ENCODE measurements at places on chromosomes 2 and 18.
A peak's percentile ranks its signal among the peaks of the same experiment; 100 is the strongest.

GRCh38 chr18:48753691-48754090, 197.1 kb downstream of the SMAD7 start:
- DNase-seq = no peak
- H3K27me3 ChIP-seq = no peaks in the 10 kb centered on the region
- H3K4me3 ChIP-seq = no peak overlapping the region
- no peak overlapping the region for H3K27ac ChIP-seq

DNA sequence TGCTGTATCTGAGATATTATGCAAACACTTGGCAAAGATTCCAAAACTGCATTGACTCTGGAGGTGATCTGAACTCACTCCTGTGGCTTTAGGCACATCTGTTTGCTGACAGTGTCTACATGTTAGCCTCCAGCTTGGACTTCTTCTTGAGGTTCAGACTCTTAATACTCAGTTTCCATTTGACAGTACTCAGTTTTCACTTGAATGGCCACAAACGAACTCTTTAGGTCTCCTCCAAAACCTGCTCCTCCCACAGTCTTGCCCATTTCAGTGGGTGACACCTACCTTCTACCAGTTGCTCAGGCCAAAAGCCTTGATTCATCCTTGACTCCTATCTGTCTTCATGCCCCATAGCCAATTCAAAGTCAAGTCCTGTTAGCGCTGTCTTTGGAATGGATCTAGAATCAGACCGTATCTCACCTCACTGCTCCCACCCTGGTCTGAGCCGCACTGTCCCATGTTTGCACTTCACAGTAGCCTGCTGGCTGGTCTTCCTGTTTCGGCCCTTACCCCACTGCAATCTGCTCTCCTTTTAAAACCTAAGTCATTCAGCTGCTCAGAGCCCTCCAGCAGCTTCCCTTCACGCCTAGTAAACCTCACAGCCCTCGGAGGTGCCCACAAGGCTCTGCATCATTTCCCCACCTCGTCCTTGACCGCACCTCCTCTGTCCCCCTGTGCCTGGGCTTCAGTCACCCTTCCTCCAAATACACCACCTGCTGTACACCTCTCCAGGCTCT, 10.5 kb downstream of the ATG16L1 start:
- no peak for DNase-seq
- peaks cover 62% of the 10 kb centered on the region for H3K36me3 ChIP-seq
- no peak overlapping the region for H3K4me3 ChIP-seq
- H3K27me3 ChIP-seq = no peaks in the 10 kb centered on the region

GRCh38 chr2:10243926-10244270, 58.8 kb upstream of the HPCAL1 start:
- H3K4me3 ChIP-seq = no peak overlapping the region
- no peaks in the 10 kb centered on the region for H3K27me3 ChIP-seq
- H3K36me3 ChIP-seq = no peaks in the 10 kb centered on the region
- H3K4me1 ChIP-seq = no peaks in the 10 kb centered on the region

DNA sequence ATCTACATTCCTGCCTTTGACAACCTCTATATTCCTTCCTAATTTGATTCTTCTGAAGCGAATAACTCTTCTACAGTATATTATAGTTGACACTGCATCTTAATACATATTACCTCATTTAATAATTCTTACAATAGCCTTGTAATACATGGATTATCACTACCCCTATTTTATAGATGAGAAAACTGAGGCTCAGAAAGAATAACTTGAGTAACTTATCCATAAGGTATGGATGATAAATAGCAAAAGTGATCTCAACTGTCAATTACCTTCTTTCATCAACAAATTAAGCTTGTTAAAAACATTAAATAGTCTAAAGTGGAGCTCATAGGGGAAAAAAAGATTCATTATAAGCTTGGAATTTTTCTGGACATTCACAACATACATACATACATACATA, 4.6 kb downstream of the VPS54 start:
- no peak overlapping the region for H3K4me3 ChIP-seq
- no peaks in the 10 kb centered on the region for H3K36me3 ChIP-seq
- H3K4me1 ChIP-seq = peaks cover 14% of the 10 kb centered on the region
- no peak overlapping the region for H3K27ac ChIP-seq

- no peak overlapping the region for H3K4me3 ChIP-seq
- no peaks in the 10 kb centered on the region for H3K36me3 ChIP-seq
- peaks cover 28% of the 10 kb centered on the region for H3K4me1 ChIP-seq
- no peak for DNase-seq
These were observed 124.1 kb upstream of the MAP3K20 start for GRCh38 chr2:172951554-172951953.

- no peak for DNase-seq
- H3K4me3 ChIP-seq = no peak overlapping the region
- H3K4me1 ChIP-seq = no peaks in the 10 kb centered on the region
- no peaks in the 10 kb centered on the region for H3K36me3 ChIP-seq
These were observed 16.4 kb downstream of the CAPN13 start for GRCh38 chr2:30790879-30791278.

DNA sequence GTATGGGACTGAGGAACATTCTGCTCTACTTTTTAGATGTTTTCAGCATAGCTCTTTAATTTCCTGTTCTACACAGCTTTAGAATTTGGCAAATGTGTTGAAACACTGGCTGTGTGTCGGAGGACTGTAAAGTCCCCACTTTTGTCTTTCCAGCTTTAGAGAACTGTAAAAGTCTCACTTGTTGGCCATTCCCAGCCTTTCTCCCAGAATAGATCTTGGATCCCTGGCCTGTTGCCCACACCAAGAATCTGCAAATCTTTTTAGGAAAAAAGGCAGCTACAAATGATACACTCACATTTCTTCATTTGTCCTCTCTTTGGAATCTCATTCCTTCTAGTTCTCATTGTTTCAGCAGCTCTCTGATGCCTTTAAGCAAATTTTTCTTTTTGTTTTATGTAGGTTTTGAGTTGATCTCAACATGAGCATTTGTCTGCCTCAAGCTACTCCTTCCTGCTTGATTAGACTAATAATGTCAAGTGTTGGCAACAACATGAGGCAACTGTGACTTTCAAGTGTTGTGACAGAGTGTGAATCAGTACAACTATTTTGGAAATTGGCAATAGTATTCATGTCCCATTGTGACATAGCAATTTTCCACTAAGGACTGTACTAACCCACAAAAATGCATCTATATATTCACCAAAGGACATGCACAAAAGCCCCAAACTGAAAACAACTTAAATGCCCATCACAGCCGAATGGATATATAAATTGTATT, 610.8 kb downstream of the EPHA4 start:
- no peak overlapping the region for H3K27ac ChIP-seq
- H3K4me3 ChIP-seq = no peak overlapping the region
- peaks cover under 1% of the 10 kb centered on the region for H3K4me1 ChIP-seq
- DNase-seq = peak; percentile 8

GRCh38 chr2:890791-891190, 59.9 kb upstream of the SNTG2 start:
- peaks cover 9% of the 10 kb centered on the region for H3K4me1 ChIP-seq
- peaks cover 8% of the 10 kb centered on the region for H3K27me3 ChIP-seq
- no peak overlapping the region for H3K27ac ChIP-seq
- no peak overlapping the region for H3K4me3 ChIP-seq
- no peaks in the 10 kb centered on the region for H3K36me3 ChIP-seq
- DNase-seq = peak; percentile 85

DNA sequence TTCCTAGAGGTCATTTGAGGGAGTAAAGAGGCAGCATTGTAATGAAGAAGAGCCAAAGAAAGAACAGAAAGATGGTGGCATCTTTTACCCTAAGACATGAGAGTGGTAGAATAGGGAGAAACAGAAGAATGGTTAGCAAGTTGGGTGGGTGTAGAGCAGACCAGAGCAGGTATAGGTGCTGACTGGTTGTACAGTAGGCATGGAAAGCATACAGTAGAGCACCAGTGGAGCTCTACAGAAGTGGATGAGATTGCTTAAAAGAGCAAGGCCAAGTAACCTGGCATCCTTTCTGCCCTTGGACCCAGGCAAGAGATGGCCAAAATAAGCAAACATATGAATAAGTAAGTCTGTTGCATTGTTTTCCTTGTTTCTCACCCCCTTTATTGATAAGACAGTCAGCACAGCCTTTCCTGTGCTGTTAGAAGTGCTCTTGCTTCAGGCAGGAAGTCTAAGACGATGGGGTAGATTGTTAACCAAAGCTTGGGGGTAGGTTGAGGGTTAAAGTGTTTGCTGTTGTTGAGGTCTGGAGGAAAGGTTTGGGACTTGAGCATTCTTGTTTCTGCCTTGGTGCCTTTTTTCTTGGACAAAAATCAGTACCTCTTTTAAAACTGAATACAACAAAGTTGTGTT, 76.9 kb downstream of the DIS3L2 start:
- H3K4me1 ChIP-seq = 0 out of 2 replicates have a peak, but pooled peaks cover 6% of the 10 kb centered on the region
- no peak overlapping the region for H3K27ac ChIP-seq
- no peak for DNase-seq
- no peak overlapping the region for H3K4me3 ChIP-seq
- H3K36me3 ChIP-seq = no peaks in the 10 kb centered on the region

GRCh38 chr2:12884713-12885282, 168.1 kb downstream of the TRIB2 start:
- H3K27me3 ChIP-seq = no peaks in the 10 kb centered on the region
- no peaks in the 10 kb centered on the region for H3K36me3 ChIP-seq
- peaks cover 25% of the 10 kb centered on the region for H3K4me1 ChIP-seq
- no peak overlapping the region for H3K4me3 ChIP-seq
- peak overlapping the region; percentile 70 for H3K27ac ChIP-seq

DNA sequence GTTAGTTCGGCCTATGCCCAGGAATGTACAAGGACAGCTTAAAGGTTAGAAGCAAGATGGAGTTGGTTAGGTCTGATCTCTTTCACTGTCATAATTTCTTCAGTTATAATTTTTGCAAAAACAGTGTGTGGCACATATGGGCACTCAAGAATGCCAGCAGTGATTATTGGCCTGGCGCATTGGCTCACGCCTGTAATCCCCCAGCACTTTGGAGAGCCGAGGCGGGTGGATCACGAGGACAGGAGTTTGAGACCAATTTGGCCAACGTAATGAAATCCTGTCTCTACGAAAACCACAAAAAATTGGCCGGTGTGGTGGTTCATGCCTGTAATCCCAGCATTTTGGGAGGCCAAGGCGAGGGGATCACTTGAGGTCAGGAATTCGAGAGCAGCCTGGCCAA, 75.7 kb upstream of the MSH2 start:
- H3K4me3 ChIP-seq = no peak overlapping the region
- no peaks in the 10 kb centered on the region for H3K27me3 ChIP-seq
- H3K36me3 ChIP-seq = no peaks in the 10 kb centered on the region
- DNase-seq = no peak

- no peak overlapping the region for H3K4me3 ChIP-seq
- no peak overlapping the region for H3K27ac ChIP-seq
- DNase-seq = no peak
- no peaks in the 10 kb centered on the region for H3K27me3 ChIP-seq
- H3K4me1 ChIP-seq = no peaks in the 10 kb centered on the region
These were observed 119.5 kb upstream of the ZBTB14 start for GRCh38 chr18:5415031-5415430.

- H3K27ac ChIP-seq = no peak overlapping the region
- no peaks in the 10 kb centered on the region for H3K36me3 ChIP-seq
- no peaks in the 10 kb centered on the region for H3K4me1 ChIP-seq
- 0 out of 2 replicates have a peak, but pooled peaks cover 6% of the 10 kb centered on the region for H3K27me3 ChIP-seq
These were observed 108.2 kb downstream of the RTP5 start for GRCh38 chr2:241977557-241978300.

DNA sequence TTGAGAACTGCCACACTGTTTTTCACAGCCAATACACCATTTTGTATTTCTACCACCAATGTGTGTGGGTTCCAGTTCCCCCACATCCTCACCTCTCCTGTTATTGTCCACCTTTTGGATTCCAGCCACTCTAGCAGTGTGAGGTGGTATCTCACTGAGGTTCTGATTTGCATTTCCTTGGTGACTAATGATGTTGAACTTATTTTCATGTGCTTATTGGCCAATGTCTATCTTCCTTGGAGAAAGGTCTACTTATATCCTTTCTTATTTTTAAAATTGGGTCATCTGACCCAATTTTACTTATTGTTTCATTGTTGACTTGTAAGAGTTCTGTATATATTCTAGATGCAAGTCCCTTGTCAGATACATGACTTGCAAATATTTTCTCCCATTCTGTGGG, 9.1 kb upstream of the HPCAL1 start:
- no peaks in the 10 kb centered on the region for H3K27me3 ChIP-seq
- no peaks in the 10 kb centered on the region for H3K36me3 ChIP-seq
- H3K4me1 ChIP-seq = peaks cover 12% of the 10 kb centered on the region
- no peak overlapping the region for H3K4me3 ChIP-seq

- no peak overlapping the region for H3K27ac ChIP-seq
- no peaks in the 10 kb centered on the region for H3K27me3 ChIP-seq
- H3K4me1 ChIP-seq = no peaks in the 10 kb centered on the region
- no peak overlapping the region for H3K4me3 ChIP-seq
- DNase-seq = no peak
These were observed 272.4 kb downstream of the FIGN start for GRCh38 chr2:163463411-163463810.

DNA sequence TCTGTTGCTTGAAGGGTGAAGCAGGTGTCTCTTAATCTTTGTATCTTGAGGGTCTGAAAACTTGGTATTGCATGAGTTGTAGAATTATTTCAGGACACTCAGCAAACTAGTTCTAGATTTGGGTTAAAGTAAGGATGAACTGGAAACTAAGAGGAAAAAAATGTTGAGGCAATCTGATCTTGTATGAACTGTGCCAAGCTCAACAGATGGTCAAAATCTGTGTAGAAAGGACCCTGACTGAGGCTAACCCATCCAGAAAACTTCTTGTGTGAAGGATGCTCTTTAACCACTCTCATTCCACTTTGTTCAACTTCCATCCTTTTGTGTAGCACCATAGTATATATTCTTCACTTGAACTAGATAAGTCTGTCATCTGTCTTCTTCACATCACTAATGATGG, 861.7 kb downstream of the SLC4A3 start:
- H3K4me1 ChIP-seq = no peaks in the 10 kb centered on the region
- DNase-seq = no peak
- no peak overlapping the region for H3K4me3 ChIP-seq
- H3K27ac ChIP-seq = no peak overlapping the region
- H3K36me3 ChIP-seq = no peaks in the 10 kb centered on the region

GRCh38 chr2:8154270-8154669, 527.6 kb upstream of the ID2 start:
- no peak overlapping the region for H3K4me3 ChIP-seq
- no peaks in the 10 kb centered on the region for H3K36me3 ChIP-seq
- peaks cover 10% of the 10 kb centered on the region for H3K4me1 ChIP-seq
- peak overlapping the region; percentile 54 for H3K27ac ChIP-seq

- peaks cover 45% of the 10 kb centered on the region for H3K36me3 ChIP-seq
- H3K27ac ChIP-seq = no peak overlapping the region
- DNase-seq = no peak
- H3K27me3 ChIP-seq = no peaks in the 10 kb centered on the region
- no peaks in the 10 kb centered on the region for H3K4me1 ChIP-seq
These were observed 120.1 kb downstream of the USP34 start for GRCh38 chr2:61350777-61351176.
